ENCODE measurements at places on chromosomes 1 and 21.

- no peak for DNase-seq
Observed at GRCh38 chr1:100145116-100145515, 12.2 kb downstream of the TRMT13 start.

- DNase-seq, result no peak
Observed at GRCh38 chr1:38787041-38787440, 72.5 kb downstream of the RRAGC start.

DNA sequence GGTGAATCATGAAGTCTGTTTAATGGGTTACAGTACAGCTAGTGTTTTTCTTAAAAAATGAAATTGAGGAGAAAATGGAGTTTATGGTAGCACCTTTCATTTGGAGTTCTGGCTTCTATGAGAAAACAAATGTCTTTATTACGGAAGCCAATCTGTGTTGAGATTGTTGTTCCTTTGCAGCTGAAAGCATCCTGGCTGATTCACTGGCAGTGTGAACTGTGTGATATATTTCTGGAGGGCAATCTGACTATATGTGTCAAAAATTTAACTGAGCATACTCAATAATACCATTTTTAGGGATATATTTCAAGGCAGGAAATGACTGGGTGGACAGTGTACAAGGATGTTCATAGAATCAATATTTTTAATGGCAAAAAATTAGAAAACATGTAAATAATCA lies 46.6 kb upstream of the LYST start:
- no peak for DNase-seq

DNA sequence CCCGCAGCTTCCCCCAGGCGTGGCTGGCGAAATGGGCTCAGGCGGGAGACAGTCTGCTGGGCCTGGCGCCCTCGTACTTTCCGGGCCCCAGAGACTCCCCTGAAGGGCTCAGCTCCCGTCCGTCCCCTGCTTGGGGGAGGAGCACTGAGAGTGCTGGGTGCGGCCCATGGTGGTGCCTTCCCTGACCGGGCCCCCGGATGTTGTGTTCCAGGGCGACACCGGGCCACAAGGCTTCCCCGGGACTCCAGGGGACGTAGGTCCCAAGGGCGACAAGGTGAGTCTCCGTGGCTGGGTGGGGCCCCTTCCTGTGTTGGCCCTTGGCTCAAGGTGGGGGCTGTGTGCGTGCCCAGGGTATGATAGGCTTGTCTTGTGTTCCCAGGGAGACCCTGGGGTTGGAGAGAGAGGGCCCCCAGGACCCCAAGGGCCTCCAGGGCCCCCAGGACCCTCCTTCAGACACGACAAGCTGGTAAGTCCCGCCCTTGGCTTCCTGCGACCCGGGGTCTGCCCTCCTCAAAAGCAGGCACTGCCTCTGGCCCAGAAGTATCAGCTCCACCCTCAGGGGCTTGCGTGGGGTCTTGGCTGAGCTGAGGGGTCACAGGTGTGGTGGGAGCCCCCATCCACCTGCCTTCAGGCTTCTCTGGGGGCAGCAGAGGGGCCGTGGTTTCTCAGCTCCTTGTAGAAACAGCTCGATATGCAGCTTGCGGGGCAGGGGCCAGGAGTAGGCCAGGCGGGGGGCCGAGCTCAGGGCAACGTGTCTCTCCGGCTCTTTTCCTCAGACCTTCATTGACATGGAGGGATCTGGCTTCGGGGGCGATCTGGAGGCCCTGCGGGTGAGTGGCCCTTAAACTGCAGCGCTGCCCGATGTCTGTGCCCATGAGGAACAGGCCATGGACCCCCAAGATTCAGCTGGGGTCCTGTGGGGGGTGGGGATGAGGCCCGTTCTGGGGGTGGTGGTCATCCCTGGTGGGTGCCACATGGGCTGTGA lies 62.3 kb downstream of the SLC19A1 start:
- DNase-seq, result no peak

GRCh38 chr1:202619505-202619904 lies 90.7 kb downstream of the SYT2 start:
- no peak for DNase-seq

GRCh38 chr1:156119503-156120209 lies 5.1 kb downstream of the LMNA start:
- no peak for DNase-seq

GRCh38 chr1:65846866-65847265 lies 54.2 kb downstream of the PDE4B start:
- no peak for DNase-seq

DNA sequence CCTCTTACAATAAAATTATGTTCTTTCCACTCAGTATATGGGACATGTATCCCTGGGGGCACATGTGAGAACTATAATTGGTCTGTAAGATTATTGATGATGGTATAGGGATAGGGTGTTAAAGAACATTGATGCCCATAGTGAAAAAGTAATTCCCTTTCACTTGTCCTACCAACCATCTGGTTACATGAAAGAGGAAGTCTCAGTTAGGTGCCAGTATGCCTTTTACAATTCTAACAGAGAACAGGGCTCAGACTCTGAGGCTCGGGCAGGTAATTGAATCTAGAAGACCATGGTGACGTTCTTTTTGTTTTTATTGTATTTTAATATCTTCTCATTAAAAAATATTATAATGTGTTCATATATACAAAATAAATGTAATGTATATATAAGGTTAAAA lies 113.6 kb downstream of the FGGY start:
- no peak for DNase-seq

DNA sequence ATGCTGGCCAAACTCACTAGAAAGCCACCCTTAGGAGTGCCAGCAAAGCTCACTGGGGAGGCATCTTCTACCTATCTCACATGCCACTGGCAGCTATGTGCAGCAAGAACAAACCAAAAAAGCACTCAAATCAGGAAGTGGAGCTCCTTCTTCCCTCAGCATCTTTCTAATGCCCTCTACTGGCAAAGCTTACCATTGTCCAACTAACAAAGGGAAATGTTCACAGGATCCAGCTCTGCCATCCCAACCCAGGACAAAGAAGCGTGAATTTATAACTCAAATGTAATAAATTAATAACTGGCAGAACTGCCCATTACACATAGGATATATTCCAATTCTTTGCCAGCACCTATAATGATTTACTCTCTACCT lies 38.9 kb downstream of the LEPR start:
- peak; percentile 46 for DNase-seq

DNA sequence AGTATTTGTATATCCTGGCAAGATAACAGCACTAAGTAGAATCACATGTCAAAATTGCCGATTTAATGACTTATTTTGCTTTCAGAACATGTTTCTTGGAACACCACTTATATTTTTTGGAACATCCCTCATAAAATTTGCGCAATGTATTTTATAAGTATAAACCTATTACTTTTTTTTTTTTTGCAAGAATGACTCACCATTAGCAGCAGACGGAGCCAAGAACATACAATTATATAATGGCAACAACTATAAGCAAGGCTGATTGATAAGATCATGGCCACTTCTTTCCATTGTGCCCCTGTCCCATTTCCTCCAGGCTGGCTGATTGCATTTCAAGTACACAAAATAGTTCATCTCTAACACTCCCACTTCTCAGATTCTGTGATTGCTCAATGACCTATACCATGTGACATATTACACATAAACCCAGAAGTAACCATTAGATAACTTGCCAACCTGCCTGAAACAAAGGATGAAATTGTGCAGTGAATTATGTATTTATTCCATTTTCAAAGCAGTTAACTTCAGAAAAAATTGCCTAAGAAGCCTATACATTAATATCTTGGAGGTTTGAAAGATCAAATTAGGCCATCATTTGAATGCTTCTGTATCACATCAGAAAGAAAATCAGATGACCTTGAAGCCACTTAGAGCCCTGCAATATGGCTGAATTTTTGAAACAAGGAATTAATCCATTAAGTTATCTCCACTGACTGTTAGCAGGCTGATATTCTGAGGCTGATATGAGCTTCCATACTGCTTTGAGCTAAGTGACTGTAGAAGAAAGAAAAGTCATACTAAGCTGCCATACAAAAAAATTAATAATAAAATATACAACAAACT lies 77.8 kb upstream of the PRMT6 start:
- peak; percentile 34 for DNase-seq

GRCh38 chr1:218392780-218393179 lies 47.6 kb downstream of the TGFB2 start:
- DNase-seq, result no peak

- no peak for DNase-seq
Observed at GRCh38 chr1:74425676-74426075, 86.7 kb downstream of the LRRC53 start.

- DNase-seq, result no peak
Observed at GRCh38 chr1:244336232-244336899, 115.3 kb downstream of the ADSS2 start.

- no peak for DNase-seq
Observed at GRCh38 chr1:2934156-2934540, 87.1 kb upstream of the ACTRT2 start.

- DNase-seq, result peak; percentile 21
Observed at GRCh38 chr1:180911640-180912191, 981 bp upstream of the KIAA1614 start.

DNA sequence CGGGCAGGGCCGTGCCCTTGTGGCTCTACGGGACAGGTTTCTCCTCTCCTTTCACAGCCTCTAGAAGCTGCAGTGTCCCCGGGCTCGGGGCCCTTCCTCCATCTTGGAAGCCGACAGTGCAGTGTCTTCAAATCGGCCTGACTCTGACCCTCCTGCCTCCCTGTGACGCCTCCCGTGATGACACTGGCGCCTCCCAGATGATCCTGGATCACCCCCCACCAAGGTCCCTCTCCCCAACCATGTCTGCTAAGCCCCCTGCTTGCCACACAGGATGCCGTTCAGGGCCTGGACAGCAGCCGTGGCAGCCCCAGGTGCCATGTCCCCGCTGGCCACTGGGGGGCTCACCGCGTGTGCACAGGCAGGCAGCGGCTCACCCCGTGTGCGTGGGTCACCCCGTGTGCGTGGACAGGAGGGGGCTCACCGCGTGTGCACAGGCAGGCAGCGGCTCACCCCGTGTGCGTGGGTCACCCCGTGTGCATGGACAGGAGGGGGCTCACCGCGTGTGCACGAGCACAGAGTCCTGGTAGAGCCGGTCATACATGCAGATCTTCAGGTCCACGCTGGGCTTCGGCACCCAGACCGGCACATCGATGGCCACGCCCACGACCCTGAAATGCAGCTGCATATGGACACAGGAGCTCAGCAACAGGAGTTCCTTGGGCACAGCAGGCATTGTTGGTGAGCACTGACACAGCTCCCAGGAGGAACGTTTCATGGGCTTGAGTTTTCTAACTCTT lies 24.9 kb upstream of the TMEM52 start:
- DNase-seq, result no peak

- DNase-seq, result peak; percentile 71
Observed at GRCh38 chr21:45102391-45102932, 28.1 kb downstream of the ADARB1 start.

GRCh38 chr1:30879126-30879786 lies 29.3 kb downstream of the SDC3 start:
- no peak for DNase-seq

DNA sequence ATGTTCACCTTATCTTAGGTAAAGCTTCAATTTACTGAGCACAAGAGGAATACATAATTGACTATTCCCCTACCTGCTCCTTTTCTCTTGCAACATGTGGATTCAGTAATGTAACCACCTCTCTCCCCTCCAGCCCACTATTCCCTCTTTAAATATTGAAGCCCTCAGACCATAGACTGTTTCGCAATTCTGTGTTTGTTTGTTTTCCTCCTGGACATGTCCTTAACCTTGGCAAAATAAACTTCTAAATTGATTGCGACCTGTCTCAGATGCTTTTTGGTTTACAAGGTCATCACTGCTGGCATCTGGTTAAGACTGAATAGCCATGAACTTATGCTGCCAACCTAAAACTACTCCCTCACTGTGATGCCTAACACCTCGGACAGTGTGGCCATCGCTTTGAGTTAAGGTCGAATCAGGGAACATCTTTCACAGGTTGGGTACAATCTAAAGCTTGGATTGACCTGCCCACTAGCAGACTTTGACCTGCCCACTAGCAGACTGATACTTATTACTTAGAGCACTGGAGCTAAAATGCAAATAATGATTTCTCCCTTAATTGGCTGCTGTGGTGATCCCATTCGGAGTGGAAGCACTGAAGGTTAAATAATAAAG lies 10.2 kb upstream of the CDC42BPA start:
- no peak for DNase-seq

GRCh38 chr1:47830641-47831333 lies 166.4 kb downstream of the TRABD2B start:
- DNase-seq, result no peak
